Fibroblast of the aortic adventitia (primary cell): ENCODE measurements at places on chromosomes 1 and 21.

DNA sequence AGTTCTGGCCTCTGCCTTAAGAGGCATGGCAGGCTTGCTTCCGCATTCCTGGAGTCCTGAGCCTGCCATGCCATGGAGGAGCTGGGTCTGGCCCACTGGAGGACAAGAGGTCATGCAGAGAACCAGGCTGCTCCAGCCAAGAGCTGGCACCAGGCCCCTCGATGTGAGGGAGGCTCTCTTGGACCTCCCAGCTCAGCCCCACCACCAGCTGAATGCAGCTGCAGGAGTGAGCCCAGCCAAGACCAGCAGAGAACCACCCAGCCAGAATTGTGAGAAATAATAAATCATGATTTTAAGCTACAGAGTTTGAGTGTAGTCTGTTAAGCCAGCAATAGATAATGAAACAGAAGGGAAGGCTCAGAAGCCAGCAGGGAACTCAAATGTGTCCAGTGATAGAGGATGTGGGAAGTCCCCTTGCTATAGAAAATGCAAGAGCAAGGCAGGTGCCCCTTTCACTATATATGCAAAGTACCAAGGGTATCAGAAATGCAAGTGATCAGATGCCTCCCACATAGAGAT is 118.4 kb downstream of the HIVEP3 start:
- DNase-seq: peak; percentile 58

GRCh38 chr1:112387807-112388206 is 8.2 kb upstream of the CTTNBP2NL start:
- DNase-seq: no peak

GRCh38 chr1:33434363-33434750 is 3.5 kb upstream of the PHC2 start:
- no peak for DNase-seq

GRCh38 chr1:170707117-170707516 is 43.2 kb downstream of the PRRX1 start:
- DNase-seq: no peak

DNA sequence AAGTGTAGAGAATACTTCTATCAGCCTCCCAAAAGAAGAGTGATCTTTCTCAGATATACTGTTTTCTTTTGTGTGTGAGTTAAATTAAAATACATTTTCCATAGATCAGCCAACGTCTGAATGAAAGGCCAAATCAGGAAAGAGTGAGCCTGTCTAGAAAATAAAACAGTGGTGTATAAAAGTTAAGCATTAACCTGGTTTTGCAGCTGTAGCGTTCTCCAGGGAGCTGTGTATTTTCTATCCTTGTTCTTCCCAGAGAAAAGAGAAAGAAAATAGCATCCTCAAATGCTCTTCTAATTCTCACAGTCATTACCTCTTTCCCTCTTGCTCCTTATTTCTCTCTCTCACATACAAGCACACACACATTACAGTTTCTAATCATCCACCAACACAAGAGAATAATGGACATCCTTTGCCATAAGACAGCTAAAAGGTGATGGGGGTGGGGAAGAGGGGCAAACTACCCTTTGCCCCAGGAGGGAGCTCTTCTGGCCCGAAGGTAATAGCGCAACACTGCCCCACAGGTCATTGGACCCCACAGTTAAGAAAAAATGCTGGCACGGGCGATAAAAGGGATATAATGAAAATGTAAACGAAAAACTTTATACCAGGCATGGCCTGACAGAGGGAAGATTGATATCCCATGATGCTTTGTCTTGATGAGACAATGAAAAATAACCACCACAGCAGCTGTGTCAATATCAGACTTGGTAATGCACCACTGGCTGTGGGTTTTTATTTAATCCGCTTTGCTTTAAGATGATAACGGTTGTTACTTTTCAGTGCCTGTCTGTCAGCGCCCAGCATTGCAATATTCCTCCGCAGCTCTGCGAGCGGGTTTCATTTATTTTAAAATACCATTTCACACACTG is 150.3 kb downstream of the NUF2 start:
- no peak for DNase-seq

- DNase-seq: peak; percentile 97
These were observed 4.8 kb downstream of the ATP1A1 start for GRCh38 chr1:116377541-116378529.

GRCh38 chr1:48061162-48062136 is 64.3 kb upstream of the TRABD2B start:
- peak; percentile 53 for DNase-seq

- DNase-seq: no peak
These were observed 29.5 kb downstream of the ADSS2 start for GRCh38 chr1:244422174-244422573.

GRCh38 chr1:59116920-59117542 is 179.9 kb upstream of the FGGY start:
- peak; percentile 67 for DNase-seq

DNA sequence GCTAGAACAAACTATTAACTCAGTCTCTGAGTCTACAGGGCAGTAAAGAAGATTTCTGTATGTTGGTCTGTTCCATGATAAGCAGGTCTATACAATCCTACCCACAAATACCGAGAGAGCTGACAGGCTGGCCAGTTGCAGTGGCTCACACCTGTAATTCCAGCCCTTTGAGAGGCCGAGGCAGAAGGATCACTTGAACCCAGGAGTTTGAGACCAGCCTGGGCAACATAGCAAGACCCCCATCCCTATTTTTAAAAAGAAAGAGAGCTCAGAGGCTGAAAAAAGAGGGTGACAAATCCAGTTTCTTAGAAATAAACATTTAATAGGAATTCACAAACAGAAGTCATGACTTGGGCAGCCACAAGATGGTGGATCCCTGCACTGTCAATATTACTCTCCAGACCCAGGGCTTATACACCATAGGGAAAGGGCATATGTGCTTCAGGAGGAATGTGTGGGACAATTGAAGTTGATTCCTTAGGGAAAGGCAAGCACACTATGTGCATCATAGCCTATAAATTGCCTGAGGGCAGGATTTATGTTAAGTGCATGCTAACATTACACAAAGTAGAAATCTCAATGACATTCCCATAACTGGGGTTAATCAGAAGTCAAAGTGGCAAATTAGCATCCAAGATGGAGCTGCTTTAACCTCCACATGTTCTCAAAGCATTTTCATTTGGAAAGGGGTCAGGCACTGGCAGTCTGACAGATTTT is 66.8 kb downstream of the SLC16A1 start:
- DNase-seq: no peak

- DNase-seq: no peak
These were observed 62.8 kb downstream of the SLC66A1 start for GRCh38 chr1:19374926-19375325.

DNA sequence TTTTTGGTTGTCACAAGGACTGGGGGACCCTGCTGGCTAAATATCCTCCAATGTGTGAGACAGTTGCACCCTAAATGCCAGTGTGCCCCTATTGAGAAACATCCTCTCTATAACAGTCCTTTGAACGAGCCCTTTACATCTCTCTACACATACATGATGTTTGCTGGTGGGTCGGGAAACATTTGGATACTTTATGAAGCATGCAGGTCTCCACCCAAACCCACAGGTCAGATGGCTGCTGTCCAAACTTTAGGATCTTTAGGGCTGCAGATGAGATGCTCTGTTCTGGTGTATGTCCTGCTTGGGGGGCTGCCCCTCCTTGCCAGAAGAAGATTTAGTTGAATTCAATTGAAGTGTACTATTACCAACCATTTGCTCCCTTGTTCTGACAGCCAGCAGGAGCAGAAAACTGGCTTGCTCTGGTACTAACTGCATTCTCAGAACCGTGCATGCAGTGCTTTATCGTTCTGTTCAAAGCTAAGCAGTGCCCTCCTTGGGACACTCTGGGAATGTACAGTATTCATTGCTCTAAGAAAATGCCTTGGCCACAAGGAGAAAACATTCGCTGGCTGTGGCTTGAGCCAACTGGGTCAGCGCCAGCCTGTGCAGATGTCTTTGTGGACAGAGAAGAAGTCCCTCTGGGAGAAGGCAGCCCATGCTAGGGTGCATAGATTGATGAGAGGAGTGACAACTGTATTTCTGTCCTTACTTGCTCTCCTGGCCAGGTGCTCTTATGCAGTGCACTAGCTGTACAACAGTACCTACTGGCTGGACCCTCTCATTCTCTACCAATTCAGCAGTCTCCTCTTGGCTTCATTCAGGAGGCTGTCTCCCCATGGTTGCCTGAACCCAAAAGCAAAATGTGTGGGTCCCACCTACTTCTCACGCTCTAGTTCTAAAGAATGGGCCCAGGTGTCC is 61.4 kb upstream of the DIRAS3 start:
- peak; percentile 96 for DNase-seq

DNA sequence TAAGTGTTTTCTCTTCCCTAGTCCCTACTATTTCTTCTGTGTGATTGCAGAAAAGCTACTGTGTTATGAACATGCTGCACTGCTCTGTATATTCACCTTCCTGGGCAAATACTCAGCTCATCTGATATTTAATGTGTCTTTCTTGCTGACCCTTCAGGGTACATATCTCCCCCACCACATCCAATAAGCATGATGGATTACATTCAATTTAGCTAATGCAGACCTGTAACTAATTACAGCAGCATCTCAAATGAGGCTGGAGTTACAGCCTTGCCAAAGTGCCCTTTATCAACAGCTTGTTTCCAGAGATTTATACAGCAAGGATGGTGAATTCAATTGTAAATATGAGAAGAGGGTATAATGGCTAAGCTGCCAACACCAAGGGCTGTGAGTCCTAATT is 144.0 kb downstream of the KCNH1 start:
- no peak for DNase-seq

- DNase-seq: no peak
These were observed at the start of gene IL24 for GRCh38 chr1:206897175-206897574. Gene IL24, plus strand, starts transcription at chr1:206897443. Its CDS starts 390 bp downstream, at chr1:206897833.

DNA sequence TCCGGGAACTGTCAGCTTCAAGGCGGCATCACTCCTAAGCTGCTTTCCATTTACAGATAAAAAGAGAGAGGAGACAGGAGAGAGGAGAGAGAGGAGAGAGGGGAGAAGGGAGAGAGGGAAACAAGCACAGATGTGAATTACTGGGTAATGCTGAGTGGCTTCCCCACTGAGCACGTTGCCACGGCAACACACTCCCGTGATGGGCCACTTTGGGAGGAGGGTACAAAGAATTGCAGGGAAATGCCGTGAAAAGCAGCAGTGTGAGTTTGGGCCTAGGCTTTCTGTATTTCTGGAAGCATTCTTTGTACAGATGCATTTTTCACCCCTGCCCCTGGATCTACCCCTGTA is 128.0 kb upstream of the IRF2BP2 start:
- DNase-seq: no peak

DNA sequence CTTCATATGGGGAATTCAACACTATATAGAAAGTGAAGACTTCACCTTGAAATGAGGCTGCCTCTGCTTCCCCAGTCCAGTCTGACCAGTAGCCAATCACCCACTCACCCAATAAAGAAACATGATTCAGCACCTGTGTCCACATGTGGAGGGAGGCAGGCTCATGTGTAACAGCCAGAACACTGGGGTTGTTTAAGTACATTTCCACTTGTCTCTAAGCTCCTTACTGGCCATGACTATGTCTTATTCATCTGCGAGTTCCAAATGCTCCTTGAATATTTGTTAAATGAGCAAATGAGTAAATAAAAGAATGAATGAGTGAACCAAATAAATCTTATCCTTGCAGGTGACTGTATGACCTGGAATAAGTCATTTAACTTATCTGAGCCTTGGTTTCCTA is 100.1 kb downstream of the BRINP2 start:
- DNase-seq: no peak

GRCh38 chr1:221025501-221025900 is 146.3 kb downstream of the HLX start:
- no peak for DNase-seq

GRCh38 chr1:109615879-109616278 is 3.5 kb downstream of the GNAT2 start:
- DNase-seq: no peak

GRCh38 chr21:38511662-38512243 is 13.5 kb upstream of the ERG start:
- no peak for DNase-seq

- DNase-seq: peak; percentile 43
These were observed 18.3 kb downstream of the KIRREL1 start for GRCh38 chr1:158011714-158012113.

DNA sequence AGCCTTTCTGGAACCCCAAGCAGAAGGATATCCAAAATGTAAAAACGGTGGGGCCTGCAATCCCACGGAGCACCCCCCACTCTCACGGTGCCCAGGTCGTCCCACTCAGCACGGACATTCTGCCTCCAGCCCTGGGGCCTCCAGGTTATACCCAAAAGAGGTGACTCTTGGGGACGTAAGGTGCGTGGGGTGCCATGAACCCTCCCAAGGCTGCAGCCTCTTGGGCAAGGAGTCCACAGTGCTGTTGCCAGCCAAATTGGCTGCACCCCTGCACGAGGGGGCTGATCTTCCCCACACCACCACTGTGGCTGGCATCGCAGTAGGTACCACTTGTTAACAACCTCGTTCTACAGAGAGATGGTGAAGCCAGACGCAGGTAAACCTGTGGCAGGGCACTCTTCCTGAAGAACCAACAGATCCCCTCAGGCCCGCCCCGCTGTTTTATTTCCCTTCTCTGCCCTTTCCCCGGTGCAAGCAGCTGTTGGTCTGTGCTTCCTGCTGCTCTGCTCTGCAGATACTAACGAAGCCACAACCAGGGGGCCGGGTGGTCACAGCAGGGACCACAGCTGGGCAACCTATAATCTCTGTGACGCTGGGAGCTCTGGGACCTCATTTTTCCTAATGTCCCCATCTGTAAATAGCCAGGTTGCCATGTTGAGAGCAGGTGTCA is 8.7 kb downstream of the TFF3 start:
- DNase-seq: no peak

DNA sequence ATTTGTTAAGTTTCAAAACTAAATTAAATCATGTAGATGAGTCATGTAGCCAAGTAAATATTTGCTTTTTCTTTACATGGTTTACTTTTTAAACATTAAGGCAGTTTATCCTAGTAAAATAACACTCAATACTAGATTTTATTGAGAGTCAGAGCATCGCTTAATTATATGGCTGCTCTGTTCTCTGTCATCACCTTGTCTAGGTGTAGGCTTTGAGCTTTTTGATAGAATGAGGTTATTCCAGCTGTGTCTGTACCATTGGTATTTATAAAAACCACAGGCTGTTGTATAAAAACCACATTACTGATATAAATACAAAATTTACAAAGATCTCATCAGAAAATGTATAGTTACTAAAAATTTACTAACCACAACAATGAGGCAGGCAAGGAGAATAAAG is 42.5 kb upstream of the GPR52 start:
- DNase-seq: no peak

DNA sequence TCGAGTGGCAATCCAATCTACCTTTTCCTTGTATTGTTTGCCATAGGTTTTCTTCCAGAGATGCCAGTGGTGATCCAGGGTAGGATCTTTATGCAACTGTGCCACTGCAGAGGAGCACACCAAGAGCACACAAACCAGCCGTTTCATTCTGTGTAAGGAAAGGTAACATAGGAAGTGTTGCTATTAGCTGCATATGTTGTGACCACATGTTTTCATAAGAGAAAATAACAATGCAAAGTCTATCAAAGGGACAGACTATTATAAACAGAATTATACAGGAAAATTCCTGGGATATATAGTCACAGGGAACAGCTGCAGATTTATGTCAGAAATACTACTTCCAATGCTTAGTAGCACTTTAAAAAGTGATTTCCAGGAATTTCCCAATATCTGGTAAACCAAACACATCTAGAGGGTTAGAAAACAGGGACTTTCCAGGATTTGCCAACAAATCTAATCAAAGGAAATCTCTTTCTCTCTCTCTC is 919 bp downstream of the CTSS start:
- DNase-seq: peak; percentile 96
